Right lobe of liver (tissue), 6 donors: ENCODE measurements at places on chromosomes 6 and 20.

DNA sequence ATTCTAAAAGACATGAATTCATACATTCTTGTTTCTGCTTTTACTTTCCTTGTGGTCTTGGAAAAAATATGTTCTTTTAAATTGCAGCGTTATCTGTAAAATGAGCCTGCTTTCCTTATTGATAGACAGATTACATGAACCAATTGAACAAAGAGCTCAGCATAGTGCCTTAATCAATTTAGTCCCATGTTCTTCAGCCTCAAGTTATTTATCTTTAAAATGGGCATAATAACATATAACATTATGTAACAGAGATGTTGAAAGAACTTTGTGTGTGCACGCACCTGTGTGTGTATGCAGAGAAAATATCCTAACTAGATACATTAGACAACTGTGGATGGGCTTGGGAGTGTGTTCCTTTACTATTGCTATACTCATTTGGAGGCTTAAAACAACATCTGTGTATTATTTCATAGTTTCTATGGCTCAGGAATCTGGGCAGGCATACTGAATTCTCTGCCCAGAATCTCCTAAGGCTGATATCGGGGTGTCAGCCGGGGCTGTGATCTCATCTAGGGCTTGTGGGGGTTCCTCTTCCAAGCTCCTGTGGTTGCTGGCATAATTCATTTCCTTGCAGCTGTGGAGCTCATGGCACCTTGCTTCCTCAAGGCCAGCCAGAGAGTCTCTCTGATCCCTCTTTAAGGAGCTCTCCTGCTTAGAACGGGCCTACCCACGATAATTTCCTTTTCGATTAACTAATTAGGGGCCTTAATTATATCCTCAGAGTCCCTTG is 194.1 kb downstream of the ARID1B start:
- DNase-seq, result no peak

DNA sequence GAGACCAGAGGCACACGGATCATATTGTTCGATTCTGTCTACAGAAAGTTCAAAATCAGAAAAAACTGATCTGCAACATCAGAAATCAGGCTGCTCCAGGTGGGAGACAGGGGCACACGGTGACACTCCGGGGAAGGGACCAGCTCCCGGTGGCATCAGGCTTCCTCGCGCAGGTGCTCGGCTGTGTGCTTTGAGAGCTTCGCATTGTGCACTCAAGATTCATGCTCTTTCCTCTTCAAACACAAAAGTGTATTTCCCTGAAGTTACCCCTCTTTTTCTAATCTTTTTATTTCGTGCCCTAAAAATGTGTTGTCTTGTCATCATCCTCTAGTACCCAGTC is 108.1 kb downstream of the DLL1 start:
- no peak for DNase-seq

DNA sequence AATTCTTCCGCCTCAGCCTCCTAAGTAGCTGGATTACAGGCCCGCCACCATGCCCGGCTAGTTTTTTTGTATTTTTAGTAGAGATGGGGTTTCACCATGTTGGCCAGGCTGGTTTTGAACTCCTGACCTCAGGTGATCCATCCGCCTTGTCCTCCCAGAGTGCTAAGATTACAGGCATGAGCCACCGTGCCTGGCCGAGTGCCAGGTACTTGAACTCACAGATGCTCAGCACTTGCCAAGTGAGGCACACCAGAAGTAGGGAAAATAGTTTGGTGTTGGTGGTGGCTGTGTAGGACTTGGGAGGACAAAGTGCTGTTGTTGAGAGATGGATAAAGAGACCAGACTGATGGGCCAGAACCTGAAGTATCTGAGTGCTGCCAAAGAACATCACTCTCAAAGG is 40.0 kb upstream of the MBOAT1 start:
- no peak for DNase-seq

DNA sequence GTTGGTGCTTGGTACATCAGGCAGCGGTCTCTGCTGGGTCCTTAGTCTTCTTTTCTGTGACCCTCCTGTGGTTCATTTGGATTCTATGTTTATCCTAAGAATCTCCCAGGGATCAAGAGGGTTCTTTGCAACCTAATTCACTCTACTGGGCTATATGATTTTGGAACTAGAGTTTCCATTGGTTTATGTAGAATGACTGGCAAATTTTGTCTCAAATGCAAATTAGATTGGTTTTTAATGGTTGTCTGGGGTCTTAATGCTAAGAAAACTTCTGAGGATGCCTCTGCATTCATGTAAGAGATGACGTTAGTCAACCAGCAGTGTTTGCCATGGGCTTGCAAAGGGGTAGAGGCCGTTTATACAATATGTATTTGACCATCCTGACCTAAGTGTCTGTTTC is 129.8 kb upstream of the ZFP64 start:
- DNase-seq, result no peak

DNA sequence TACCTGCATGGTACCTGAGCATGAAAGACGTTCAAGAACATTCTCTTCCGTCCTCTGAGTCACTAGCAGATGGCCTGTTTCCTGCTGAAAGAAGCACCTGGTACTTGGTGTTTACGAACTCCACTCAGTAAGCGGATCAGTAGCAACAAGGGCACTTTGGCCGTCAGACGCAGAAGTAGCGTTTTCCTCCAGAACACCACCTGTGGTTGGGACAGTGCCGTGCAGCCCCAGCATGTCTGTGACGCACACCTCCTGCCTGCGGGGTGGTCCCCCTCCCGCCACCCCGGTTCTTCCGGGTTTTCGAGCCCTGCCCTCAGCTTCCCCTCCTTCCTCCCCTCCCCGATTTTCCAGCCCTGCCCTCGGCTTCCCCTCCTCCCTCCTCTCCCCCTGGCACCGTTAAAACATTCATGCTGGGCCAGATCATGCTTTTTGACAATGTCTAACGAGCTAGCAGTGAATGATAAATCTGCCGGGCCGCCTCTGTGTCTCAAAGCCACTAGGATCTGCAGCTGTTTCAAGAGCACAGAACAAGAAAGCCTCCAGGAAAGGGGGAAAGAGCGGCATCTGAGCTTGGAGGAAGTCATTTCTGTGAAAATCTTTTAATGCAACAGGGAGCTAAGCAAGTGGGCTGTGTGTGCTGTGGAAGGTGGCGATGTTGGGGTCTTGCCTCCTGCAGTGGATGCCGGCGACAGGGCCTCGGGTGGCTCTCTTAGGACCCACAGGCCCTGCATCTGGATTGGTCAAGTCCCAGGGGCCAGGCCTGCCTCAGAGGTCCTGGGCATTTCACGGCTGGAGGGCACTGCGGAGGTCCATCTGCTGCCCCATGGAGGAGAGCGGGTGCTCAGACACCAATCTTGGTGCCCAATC is 207.9 kb downstream of the ERMARD start:
- DNase-seq, result peak; percentile 56

- DNase-seq, result no peak
Measured at GRCh38 chr6:87754828-87755227, 52.8 kb upstream of the AKIRIN2 start.

GRCh38 chr20:31701591-31701990 is 21.1 kb downstream of the BCL2L1 start:
- no peak for DNase-seq
